M059J (cell line): ENCODE measurements at places on chromosomes 16 and 17. TPM values are rescaled to one million over a fixed set of nuclear protein-coding genes. Genes with fewer than 3 reads are reported as not detected.

Gene SUPT4H1
- 64.3 and 71.6 TPM in 2 replicates for total RNA-seq

GRCh38 chr17:42116705-42117396, 4.3 kb downstream of the KAT2A start:
- DNase-seq, result peak; percentile 79

Gene KRTAP2-3
- 0.34 and 3.2 TPM in 2 replicates for total RNA-seq

DNA sequence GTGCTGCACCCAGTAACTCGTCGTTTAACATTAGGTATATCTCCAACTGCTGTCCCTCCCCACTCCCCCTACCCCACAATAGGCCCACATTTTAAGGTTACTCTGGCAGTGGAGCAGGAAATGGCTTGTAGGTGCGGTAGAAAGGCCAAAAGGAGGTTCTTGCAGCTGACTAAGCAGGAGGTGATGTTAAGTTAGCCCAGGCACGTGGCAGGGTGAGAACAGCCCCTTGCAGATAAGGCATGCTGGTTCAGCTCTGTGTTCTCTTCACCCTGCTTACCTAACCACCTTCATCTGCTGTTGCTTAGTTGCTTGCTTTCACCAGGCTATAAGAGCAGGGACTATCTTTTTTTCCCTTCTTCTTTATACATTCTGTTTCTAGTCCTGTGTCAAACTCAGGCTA, 1082.8 kb upstream of the RBFOX1 start:
- no peak for DNase-seq

DNA sequence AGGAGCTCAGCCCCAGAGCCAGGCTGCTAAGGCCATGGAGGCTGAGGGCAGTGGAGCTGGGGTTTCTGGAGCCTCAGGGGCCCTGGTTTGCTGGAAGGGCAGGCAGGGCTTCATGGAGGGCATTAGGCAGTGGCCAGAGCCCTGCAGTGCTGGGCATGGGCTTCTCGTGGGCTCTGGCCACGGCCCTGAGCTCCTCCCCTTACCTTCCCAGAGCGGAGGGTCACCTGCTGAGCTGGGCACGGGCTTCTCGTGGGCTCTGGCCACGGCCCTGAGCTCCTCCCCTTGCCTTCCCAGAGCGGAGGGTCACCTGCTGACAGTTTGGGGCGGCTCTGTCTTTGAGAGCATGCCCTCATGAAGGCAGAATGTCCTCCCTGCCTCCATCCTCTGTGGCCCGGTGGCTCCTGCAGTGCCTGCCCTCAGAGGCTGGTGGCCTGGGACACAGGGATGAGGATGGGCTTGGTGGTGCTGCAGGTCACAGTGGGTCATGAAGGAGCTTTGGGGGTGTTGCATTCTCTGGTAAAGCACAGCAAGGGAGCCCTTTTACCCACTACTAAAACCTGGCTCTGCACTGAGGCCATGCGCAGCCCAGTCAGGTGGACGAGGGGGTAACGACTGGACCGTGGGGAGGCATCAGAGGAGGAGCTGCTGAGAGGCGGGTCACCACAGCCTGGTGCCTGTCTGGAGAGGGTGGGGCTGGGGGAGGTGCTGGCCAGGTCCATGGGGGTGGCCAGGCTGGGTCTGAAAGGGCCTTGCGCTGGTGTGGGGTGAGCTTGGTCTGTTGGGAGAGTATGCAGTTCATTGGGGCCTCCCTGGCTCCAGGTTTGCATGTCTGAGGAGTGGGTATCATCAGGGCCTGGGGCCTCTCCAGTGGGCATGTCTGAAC, 2.9 kb upstream of the RNPS1 start:
- no peak for DNase-seq

DNA sequence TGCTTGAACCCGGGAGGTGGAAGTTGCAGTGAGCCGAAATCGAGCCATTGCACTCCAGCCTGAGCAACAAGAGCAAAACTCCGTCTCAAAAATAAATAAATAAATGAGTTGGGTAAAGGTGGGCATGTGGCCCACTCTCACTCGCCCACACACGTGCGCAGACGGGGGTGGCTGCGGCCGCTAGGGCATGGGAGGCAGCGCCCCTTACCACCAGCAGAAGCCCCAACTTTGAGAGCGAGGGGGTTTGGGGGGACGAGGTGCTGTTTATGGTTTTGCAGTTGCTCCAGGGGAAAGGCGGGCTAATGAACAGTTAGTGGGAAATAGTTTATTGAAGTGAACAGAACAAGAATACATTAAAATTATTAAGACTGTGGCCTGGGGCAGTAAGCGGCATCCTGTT, 14.9 kb upstream of the RBFOX3 start:
- no peak for DNase-seq

Gene CTRB1
- total RNA-seq, result not detected in 2 replicates

- no peak for DNase-seq
Measured at GRCh38 chr17:31511195-31511578, 119.7 kb downstream of the RAB11FIP4 start.

DNA sequence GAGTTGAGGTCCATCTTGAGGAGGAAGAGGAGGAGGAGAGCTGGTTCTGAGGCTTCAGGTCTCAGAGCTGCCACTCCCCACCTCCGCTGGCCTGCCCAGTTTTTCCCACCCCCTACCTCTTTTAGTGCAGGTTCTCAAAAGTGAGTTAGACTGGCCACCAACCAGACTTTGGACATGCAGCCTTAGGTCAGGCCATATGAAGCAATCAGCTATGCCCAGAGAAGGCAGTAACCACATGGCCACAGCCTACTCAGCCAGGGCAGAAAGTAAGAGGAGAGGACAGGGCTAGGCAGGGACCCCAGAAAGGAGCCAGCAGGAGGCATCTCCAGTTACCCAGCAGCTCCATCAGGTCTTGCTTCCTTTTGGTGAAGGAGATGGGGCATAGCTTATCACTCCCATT, 9.0 kb downstream of the MYO15A start:
- no peak for DNase-seq

GRCh38 chr17:1947743-1948516, 77.2 kb downstream of the RTN4RL1 start:
- DNase-seq, result no peak

DNA sequence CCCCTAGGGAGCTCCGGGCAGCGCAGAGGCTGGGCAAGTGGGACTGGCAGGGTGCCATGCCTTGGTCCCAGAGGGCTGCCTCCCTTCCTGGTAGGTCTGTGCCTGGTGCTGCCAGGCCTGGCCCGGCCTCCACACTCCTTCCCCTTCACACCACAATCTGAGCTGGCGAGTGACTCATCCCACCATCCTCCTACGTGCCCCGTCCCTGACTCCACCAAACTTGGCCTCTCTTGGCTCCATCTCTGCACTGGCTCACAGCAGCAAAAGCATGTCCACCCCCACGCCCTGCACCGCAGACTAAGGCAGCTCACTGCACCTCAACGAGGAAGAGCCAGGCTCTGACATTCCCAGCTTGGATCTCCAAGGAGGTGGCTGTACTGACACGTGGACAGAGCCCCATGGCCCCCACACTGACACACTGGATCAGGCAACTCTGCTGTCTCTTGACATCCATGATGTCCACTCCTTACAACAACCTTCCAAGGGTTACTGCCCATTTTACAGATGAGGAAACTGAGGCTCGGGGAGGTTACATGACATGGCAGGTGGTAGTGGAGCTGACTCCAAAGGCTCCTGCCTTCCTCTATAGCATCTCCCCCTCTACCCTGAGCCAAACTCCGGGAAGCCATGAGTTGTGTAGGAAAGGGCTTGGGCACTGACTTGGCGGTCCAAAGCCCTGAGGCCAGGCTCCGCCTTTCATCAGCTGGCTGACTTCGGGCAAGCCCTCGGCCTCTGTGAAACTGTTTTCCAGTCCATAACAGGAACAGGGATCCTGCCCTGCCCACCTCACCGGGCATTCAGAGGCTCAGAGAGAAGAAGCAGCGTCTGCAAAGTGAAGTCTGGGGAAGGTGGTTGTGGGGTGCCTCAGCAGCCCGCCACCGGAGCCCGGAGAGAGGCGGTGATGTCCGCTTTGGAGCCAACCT, 20.1 kb upstream of the KRT19 start:
- peak; percentile 99 for DNase-seq

- no peak for DNase-seq
Measured at GRCh38 chr16:16828913-16829398, 450.0 kb downstream of the NPIPA7 start.

- peak; percentile 94 for DNase-seq
Measured at GRCh38 chr16:84879569-84880487, 60.0 kb downstream of the CRISPLD2 start.

Gene PDE6G
- 0.94 TPM in 1 of 2 replicates, not detected in the other for total RNA-seq

DNA sequence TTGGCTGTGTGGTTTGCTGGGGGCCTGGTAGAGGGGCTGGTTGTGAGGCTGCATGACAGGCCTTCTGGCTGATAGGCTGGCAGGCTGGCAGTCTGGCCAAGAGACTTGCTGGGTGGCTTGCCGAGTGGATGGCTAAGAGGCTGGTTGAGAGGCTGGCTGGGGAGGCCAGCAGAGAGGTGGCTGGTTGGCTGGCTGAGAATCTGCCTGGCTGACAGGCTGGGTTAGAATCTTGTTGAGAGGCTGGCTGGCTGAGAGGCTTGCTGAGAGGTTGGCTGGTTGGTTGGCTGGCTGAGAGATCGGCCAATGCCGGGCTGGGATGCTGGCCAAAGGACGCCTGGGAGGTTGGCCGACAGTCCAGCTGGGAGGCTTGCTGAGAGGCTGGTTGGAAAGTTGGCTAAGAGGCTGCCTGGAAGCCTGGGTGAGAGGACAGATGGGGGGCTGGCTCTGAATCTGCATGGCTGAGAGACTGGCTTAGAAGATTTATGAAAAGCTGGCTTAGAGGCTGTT, 35.9 kb upstream of the ACSM2B start:
- no peak for DNase-seq

Gene SRL
- total RNA-seq, result not detected in 2 replicates

- no peak for DNase-seq
Measured at GRCh38 chr17:4548061-4548461, 7.1 kb downstream of the MYBBP1A start.

Gene TLCD3B
- 0.42 TPM in 1 of 2 replicates, not detected in the other for total RNA-seq

DNA sequence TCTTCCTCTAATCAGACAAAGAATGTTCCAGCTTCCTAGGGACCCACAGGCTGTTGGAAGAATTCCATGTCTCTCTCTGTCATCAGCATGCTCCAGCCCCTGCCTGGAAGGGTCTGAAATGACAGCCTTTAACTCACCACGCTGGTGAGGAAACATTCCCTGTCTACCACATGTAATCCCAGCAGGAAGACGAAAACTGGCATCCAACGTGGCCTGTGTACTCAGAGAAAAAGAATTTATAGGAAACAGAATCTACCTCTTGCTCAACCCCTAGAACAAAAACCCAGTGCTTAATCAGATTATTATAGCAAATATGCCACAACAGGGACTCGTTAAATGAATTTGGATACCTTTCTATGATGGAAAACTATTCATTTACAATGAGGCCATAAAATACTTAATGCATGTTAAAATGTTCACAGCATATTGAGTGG, 147.3 kb upstream of the FOXF1 start:
- DNase-seq, result peak; percentile 99

GRCh38 chr16:68719993-68720489, 17.1 kb upstream of the CDH1 start:
- no peak for DNase-seq

Gene JMJD6
- 28.6 and 40.5 TPM in 2 replicates for total RNA-seq

- no peak for DNase-seq
Measured at GRCh38 chr16:86505899-86506864, 4.1 kb upstream of the FOXF1 start.

- no peak for DNase-seq
Measured at GRCh38 chr16:23508589-23509440, 1.5 kb downstream of the GGA2 start.

GRCh38 chr17:48565022-48565554, 13.1 kb downstream of the HOXB4 start:
- DNase-seq, result no peak

DNA sequence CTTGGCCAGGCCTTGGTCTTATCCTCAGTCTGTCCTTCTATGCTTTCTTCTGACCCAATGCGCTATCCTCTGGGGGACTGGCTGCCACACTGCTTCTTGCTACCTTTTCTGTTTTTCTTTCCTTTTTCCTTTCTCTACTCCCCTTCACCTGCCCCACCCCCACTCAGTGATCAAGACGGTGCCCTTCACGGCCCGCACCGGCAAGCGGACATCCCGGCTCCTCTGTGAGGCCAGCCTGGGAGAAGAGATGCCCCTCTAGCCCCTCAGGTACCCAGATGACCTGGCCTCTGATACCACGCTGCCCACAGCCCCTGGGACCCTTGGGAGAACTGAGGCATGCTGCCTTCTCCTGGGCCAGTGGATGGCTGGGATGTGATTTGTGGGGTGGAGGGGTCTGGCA, 15.6 kb downstream of the SPATA32 start:
- no peak for DNase-seq

DNA sequence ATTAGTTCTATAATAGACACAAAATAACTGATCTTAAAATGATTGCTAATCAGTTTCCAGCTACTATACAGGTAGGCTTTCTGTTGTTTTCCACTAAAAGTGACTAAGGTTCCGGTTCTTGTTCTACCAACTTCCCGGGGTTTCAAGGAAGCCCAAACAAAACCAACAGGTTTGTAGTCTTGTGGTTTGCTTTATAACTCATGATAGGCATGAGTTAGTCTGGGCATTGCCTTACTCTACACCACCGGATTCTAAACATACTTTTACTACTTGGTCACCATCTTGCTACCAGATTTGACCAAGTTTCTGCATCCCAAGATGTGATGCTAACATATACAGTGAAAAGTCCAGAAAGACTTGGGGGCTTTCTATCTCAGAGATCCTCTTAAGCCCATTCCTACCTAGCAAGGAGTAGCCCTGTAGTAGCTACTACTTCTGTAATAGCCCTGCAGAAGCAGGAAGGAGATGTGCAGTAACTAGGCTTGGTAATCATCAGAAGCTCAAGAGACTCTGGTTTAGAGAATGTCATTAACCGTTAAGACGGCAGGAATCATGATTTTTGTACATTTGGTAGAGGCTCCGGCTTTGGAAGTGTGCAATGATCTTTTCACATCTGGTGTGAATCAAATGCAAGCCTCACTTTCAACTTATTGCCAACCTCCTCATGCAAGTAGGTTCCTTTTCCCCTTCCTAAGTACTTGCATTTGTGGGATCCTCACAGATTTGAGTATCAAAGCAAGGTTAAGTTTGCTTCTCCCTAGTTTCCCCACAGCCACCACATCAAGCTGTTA, 1.6 kb downstream of the FAM117A start:
- DNase-seq, result peak; percentile 20
